Liver (tissue), 10 donors: ENCODE measurements at places on chromosomes 1 and 21. TPM values are rescaled to one million over a fixed set of nuclear protein-coding genes. Genes with fewer than 3 reads are reported as not detected.
A peak's percentile ranks its signal among the peaks of the same experiment; 100 is the strongest.

DNA sequence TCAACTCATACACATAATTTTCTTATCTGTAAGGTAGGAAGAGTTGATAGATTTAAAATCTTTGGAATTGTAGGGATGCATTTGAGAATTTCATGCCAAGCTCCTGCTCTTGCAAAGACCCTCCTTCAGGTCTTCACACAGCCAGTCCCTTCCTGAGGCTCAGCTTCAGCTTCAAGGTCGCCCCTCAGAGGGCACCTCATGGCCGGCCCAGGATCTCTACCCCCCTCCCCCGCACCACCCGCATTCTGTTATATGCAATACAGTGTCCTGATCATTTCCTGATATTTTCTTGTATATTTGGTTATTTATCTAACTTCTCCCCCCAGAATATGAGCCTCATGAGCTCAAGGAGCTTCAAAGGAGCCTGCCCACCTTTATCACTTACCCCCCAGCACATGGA is 47.0 kb upstream of the BACE2 start:
- no peaks in the 10 kb centered on the region for H3K4me1 ChIP-seq
- H3K27ac ChIP-seq = no peak overlapping the region
- H3K4me3 ChIP-seq = no peak overlapping the region
- H3K27me3 ChIP-seq = no peaks in the 10 kb centered on the region
- DNase-seq = no peak

GRCh38 chr1:89725011-89725370 is 92.1 kb downstream of the LRRC8C start:
- H3K27me3 ChIP-seq = no peaks in the 10 kb centered on the region
- no peaks in the 10 kb centered on the region for H3K36me3 ChIP-seq
- no peak for DNase-seq

- peaks cover 4% of the 10 kb centered on the region for H3K4me1 ChIP-seq
- DNase-seq = no peak
- no peak overlapping the region for H3K4me3 ChIP-seq
- H3K36me3 ChIP-seq = no peaks in the 10 kb centered on the region
Measured at GRCh38 chr1:171506525-171507304, 21.4 kb downstream of the PRRC2C start.

GRCh38 chr1:94020764-94021579 is 100.0 kb downstream of the ABCA4 start:
- no peak overlapping the region for H3K4me3 ChIP-seq
- no peaks in the 10 kb centered on the region for H3K36me3 ChIP-seq
- no peak overlapping the region for H3K27ac ChIP-seq
- H3K4me1 ChIP-seq = no peaks in the 10 kb centered on the region
- no peak for DNase-seq
- no peaks in the 10 kb centered on the region for H3K27me3 ChIP-seq

- DNase-seq = no peak
- H3K36me3 ChIP-seq = peaks cover 4% of the 10 kb centered on the region
- no peak overlapping the region for H3K27ac ChIP-seq
- H3K27me3 ChIP-seq = no peaks in the 10 kb centered on the region
Measured at GRCh38 chr1:87077959-87078639, 163.7 kb downstream of the HS2ST1 start.

DNA sequence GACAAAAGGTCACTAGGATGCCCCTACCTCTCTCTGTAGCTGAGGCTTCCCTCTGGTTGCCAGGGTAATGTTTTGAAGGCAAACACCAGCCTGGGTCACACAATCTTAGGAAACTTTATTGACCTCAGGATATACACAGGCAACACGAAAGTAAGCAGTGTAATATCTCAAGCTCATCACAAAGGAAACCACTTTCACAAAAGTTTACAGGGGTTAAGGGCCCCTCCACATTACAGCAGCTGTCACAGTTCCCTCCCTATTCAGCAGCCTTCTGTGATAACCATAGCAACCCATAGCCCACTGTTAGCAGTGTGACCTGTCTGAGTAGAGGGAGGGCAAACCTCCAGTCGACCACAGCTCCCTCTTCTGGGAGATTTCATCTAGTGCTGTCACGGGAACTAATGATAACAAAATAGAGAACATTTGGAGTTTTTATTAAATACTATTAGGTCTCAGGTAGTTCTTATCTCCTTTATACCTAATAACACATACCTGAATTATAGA is 149.8 kb downstream of the PTPRC start:
- DNase-seq = peak; percentile 36
- no peaks in the 10 kb centered on the region for H3K36me3 ChIP-seq
- no peak overlapping the region for H3K4me3 ChIP-seq
- H3K27ac ChIP-seq = no peak overlapping the region
- H3K4me1 ChIP-seq = no peaks in the 10 kb centered on the region
- no peaks in the 10 kb centered on the region for H3K27me3 ChIP-seq

DNA sequence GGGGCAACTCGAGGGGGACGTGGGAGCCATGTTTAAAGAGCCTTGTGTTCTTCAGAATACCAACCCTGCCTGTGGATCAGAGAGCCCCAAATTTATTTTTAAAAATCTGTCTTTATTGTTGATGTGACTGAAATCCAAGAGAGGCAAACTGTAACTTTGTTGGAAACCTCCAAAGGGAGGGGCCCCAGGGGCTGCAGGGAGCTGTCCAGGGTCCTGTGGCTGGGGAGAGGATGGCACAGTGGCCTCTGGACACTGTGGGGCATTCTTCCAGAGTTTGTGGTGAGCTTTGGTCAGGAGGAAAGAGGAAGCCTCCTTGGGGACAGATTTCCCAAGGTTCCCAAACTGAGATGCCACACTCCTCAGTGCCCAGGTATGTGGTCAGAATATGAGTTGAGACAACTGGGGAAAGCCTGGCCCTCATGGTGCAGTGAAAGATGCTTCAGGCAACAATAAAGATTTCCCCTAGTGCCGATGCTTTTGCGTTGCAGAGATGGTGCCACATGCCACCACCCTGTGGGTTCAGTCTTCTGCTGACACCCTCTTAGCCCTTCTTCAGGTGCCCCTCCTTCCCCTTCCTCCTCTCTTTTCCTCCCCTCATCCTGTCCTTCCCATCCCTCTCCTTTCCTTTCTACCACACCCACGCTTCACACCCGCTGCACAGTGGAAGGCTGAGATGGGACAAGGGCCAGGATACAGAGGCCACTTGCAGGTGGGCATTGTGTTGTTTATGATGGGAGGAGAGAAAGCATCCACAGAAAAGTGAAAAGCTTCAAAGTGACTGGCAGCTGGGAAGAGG is 122.1 kb downstream of the UCK2 start:
- no peaks in the 10 kb centered on the region for H3K4me1 ChIP-seq
- no peak overlapping the region for H3K27ac ChIP-seq
- no peaks in the 10 kb centered on the region for H3K36me3 ChIP-seq
- no peak overlapping the region for H3K4me3 ChIP-seq
- DNase-seq = peak; percentile 43

- peak overlapping the region; percentile 72 for H3K4me3 ChIP-seq
- no peaks in the 10 kb centered on the region for H3K36me3 ChIP-seq
- peaks cover 32% of the 10 kb centered on the region for H3K4me1 ChIP-seq
Measured at GRCh38 chr1:175191659-175192058, 917 bp downstream of the KIAA0040 start.

GRCh38 chr1:78520216-78520615 is 29.4 kb downstream of the PTGFR start:
- no peaks in the 10 kb centered on the region for H3K36me3 ChIP-seq
- H3K4me3 ChIP-seq = no peak overlapping the region

- peaks cover 17% of the 10 kb centered on the region for H3K4me1 ChIP-seq
- no peak for DNase-seq
- H3K27ac ChIP-seq = peak overlapping the region; percentile 46
- H3K4me3 ChIP-seq = no peak overlapping the region
- no peaks in the 10 kb centered on the region for H3K36me3 ChIP-seq
Measured at GRCh38 chr1:1677718-1678580, 14.6 kb downstream of the SLC35E2B start.

- no peaks in the 10 kb centered on the region for H3K36me3 ChIP-seq
- H3K27me3 ChIP-seq = no peaks in the 10 kb centered on the region
- no peak for DNase-seq
- H3K27ac ChIP-seq = no peak overlapping the region
- H3K4me3 ChIP-seq = no peak overlapping the region
Measured at GRCh38 chr1:45260244-45260643, 53.8 kb upstream of the ZSWIM5 start.

- H3K27ac ChIP-seq = no peak overlapping the region
- H3K4me1 ChIP-seq = no peaks in the 10 kb centered on the region
- H3K27me3 ChIP-seq = no peaks in the 10 kb centered on the region
Measured at GRCh38 chr1:207926984-207927383, 16.1 kb upstream of the CD34 start.

DNA sequence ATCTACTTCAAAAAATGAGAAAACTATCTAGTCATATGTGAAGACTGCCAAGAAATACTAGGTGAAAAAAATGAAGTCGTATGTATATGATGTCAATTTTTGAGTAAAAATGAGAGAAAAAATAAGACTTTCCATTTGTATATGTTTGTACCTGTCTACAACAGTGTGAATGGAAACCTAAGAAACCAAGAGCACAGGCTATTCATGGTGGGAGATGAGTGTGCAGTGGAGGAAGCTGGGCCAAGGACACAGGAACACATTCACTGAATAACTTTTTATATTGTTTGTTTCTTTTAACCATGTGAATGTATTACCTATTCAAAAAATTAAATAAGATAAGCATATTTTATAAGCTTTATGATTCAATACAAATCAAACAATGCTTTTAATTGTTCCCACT is 67.0 kb downstream of the ERO1B start:
- H3K27ac ChIP-seq = no peak overlapping the region
- H3K27me3 ChIP-seq = no peaks in the 10 kb centered on the region
- no peak overlapping the region for H3K4me3 ChIP-seq
- H3K4me1 ChIP-seq = no peaks in the 10 kb centered on the region
- H3K36me3 ChIP-seq = no peaks in the 10 kb centered on the region

GRCh38 chr1:243422362-243422761 is 166.5 kb downstream of the SDCCAG8 start:
- H3K36me3 ChIP-seq = no peaks in the 10 kb centered on the region
- peak overlapping the region; percentile 58 for H3K27ac ChIP-seq
- DNase-seq = no peak
- H3K4me1 ChIP-seq = peaks cover 2% of the 10 kb centered on the region
- no peak overlapping the region for H3K4me3 ChIP-seq

DNA sequence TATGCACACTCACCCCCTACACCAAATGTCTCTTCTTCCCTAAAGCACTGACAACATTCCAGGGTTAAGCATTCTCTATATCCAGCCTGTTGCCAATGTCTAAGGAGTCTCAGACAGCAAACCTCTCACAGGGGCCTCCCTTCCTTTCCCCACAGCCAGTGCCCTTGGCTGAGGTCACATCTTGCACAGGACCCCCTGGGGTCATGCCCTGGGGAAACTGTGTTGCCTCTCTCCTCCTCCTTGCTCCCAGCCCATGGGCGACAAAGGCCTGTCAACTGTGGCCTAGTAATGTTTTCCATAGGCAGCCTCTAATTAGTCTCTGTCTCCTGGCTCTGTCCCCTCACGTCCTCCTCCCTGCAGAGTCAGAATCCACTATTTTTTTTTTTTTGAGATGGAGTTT is 54.6 kb downstream of the NENF start:
- no peak overlapping the region for H3K4me3 ChIP-seq
- H3K4me1 ChIP-seq = no peaks in the 10 kb centered on the region
- no peak for DNase-seq
- H3K36me3 ChIP-seq = no peaks in the 10 kb centered on the region

- no peak overlapping the region for H3K4me3 ChIP-seq
- DNase-seq = no peak
- no peaks in the 10 kb centered on the region for H3K4me1 ChIP-seq
- no peaks in the 10 kb centered on the region for H3K36me3 ChIP-seq
Measured at GRCh38 chr1:101526813-101527212, 290.0 kb downstream of the S1PR1 start.

Gene CGN
- total RNA-seq = 48.9 TPM

Gene PKLR
- total RNA-seq = 56.1 TPM

Gene LIPI
- total RNA-seq = not detected

Gene DMBX1
- not detected for total RNA-seq

Gene TMEM52
- total RNA-seq = 2.7 TPM

Gene CD1B
- 0.19 TPM for total RNA-seq

Gene TP53BP2
- 20.7 TPM for total RNA-seq

Gene TEDDM1
- not detected for total RNA-seq

Gene RIMKLA
- total RNA-seq = 0.09 TPM

Gene FAM72C
- total RNA-seq = 12.2 TPM

Gene HHIPL2
- 0.25 TPM for total RNA-seq

Gene ADAMTS1
- total RNA-seq = 23.1 TPM

Gene ARHGEF2
- 59.1 TPM for total RNA-seq
